ENCODE measurements at places on chromosomes 3 and 15. TPM values are rescaled to one million over a fixed set of nuclear protein-coding genes. Genes with fewer than 3 reads are reported as not detected.

Gene CPEB1
- 0.17 TPM for total RNA-seq

Gene DNAJA4
- 0.86 TPM for total RNA-seq

Gene TMCO5A
- total RNA-seq, result not detected

Gene CEP19
- 10.6 TPM for total RNA-seq

Gene MUC20
- 0.34 TPM for total RNA-seq

Gene ARRDC4
- total RNA-seq, result 1.1 TPM

Gene CATSPER2
- total RNA-seq, result 0.33 TPM

Gene SH2D7
- not detected for total RNA-seq

Gene APOD
- total RNA-seq, result 13.5 TPM

Gene ZDHHC23
- total RNA-seq, result 35.5 TPM

Gene GP5
- 0.22 TPM for total RNA-seq

Data from dermis lymphatic vessel endothelial cell (primary cell).